ENCODE measurements at places on chromosomes 5 and 9. TPM values are rescaled to one million over a fixed set of nuclear protein-coding genes. Genes with fewer than 3 reads are reported as not detected.
A peak's percentile ranks its signal among the peaks of the same experiment; 100 is the strongest.

CDKN2A gene
- 1.2 TPM for total RNA-seq

GPR150 gene
- not detected for total RNA-seq

ZNF366 gene
- total RNA-seq = 3.7 TPM

CCL28 gene
- 0.46 TPM for total RNA-seq

DNA sequence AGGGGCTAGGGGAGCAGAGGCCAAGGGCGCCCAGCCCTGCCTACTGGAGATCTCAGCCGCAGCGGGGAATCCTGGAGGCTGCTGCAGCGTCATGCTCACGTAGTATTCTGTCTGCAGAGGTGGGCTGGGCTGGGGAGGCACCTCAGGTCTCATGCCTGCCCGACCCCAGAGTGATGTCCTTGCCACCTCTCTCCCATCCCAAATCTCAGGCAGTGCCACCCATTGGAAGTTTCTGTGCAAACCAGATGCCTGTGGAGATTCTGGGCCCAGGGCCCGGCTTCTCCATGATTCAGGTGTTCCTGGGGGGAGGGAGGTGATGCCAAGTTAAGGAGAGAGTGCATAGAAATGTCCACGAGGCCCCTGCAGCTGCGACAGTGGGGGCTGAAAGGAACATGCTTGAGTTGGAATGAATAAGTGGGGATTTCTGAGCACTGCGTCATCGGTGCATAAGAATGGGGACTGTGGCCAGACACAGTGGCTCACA, 72.0 kb downstream of the ANKRD33B start:
- no peak for DNase-seq

- no peak for DNase-seq
Measured at GRCh38 chr9:97475059-97475458, 26.4 kb upstream of the TMOD1 start.

- no peak for DNase-seq
Measured at GRCh38 chr5:175885813-175886212, 14.4 kb downstream of the CPLX2 start.

DNA sequence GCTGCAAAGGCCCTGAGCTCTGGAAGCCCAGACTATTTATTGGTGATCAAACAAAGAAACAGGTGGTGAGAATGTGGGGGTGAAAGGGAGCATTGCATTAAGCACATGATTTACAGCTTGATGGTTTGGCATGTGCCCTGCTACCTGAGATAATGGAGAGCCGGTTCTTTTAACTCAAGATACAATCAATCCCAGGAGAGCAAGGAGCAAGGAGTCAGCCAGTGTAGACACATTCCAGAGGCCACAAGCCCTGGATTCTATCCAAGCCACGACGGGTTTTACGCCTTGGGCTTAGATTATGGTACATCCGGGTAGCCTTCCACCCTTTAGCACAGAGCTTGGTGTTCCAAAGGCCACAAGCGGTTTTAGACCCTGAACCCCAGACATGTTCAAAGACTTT, 292.2 kb downstream of the CYLC2 start:
- DNase-seq = no peak

GRCh38 chr9:129769669-129770068, 16.8 kb upstream of the PTGES start:
- DNase-seq = no peak

DNA sequence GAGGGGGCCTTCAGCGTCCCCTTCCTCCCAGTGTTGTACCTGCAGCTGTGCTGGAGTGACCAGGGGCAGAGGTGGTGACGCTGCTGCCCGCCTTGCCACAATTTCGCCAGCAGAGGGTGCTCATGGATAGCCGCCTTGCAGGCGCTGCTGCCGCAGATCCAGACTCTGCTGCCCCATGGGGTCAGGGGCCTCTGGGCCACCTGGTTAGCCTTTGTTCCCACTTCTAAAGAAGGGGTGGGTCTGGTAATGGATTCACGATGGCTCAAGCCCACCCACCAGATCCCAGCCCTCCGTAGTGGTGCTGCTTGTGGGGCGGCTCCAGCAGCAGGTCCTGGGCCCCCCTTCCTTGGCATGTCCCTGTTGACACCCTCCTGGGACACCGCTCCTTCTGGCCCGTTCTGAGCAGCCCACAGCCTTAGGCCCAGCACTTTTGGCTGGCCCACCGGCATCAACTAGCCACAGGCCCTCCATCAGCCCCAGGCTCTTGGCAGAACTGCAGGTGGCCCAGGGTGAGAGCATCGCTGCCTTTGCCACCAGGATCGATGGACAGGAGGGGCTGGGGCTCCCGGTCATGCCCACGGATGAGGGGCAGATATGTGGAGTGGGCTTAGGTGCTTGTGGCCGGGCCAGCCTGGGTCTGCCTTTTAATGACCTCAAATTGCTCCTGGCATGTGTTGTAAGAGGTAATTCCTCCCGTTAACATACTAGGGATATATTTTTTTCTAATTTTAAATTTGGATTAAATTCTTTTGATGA, 57.2 kb downstream of the COL5A1 start:
- DNase-seq = peak; percentile 85

- DNase-seq = no peak
Measured at GRCh38 chr9:35070823-35071813, 1.3 kb downstream of the VCP start.

GRCh38 chr9:128005923-128006322, 25.1 kb upstream of the EEIG1 start:
- peak; percentile 78 for DNase-seq

DNA sequence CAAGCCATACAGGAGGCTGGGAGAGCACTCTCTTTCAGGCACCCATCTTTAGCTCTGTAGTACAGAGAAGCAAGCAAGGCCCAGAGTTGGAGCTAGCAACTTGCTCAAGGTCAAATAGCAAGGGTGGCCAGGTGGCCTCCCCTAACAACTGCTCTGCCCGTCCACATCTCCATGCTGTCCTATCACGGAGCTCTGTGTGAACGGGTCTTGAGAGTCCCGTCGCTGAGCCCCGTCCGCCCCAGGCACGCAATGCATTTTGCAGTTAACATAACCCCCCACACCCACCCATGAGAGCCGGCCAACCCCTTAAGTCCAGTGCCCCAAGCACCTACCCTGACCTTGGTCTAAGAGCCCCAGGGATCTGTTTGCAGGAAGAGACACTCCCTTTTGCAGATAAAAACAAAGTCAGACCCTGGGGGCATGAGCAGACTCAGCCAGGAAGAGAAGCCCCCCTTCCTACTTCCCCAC, 1.5 kb downstream of the RNF44 start:
- DNase-seq = no peak

GRCh38 chr5:14665949-14666348, 1.4 kb downstream of the OTULIN start:
- no peak for DNase-seq

GRCh38 chr5:4027088-4027734, 431.6 kb downstream of the IRX1 start:
- DNase-seq = no peak

DNA sequence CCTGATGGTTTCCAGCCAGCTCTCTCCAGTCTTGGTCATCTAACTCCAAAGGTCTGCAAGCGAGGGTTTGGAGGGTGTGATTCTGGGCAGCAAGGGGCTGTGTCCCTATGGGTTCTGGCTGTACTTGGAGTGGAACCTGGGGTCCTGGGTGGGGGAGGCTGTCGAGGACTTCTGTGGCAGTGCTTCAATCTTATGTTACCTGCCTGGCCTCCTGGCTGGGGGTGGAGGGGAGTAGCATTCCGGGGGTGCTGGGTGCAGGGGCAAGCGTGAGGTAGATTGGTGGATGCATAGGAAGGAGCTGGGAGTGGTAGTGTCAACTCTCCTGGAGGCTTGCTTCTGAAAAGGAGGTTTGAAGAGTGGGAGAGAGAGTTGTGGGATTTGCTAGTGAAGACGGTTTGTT, 143.4 kb downstream of the HSPA4 start:
- DNase-seq = no peak

GRCh38 chr5:172622091-172623046, 18.7 kb upstream of the NEURL1B start:
- DNase-seq = peak; percentile 69

- DNase-seq = no peak
Measured at GRCh38 chr5:119074419-119074818, 3.5 kb downstream of the DMXL1 start.

- no peak for DNase-seq
Measured at GRCh38 chr9:94817291-94818177, 91.0 kb downstream of the AOPEP start.

DNA sequence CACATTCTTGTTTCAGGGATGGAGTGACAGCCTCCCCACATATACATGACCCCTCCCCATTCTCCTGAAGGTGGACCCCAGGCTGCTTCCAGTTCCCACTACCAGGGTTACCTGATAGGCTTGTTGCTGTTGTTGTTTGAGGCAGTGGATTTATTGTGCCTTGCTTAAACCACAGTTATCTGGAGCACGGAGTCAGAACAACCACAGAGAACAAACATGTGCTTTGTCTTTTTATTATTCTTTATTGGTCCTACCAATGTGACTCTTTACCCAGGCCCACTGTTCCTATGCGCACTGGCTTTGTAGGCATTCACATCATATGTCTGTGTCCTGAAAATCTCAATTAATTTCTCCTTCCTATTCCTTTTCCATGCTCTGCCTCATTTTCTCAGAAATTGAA, 41.2 kb upstream of the IPPK start:
- no peak for DNase-seq

DNA sequence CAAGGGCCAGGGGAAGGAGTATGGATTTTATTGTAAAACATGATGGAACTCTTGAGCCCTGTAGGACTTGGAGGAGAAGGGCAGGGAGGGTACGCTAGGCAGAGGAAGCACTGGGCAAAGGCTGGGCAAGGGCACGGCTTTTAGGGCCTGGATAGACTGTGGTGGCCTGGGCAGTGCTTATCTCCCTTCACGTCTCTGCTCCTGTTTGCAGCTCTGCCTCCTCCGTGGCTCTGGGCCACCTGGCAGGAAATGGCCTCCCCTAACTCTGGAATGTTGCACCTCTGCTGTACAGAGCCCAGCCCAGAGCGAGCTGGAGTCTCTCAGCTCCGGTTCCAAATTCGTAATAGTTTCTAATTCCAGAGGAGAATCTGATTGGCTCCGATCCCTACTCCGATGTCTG, 12.2 kb upstream of the STC2 start:
- DNase-seq = no peak

- DNase-seq = no peak
Measured at GRCh38 chr9:92719028-92719647, 45.5 kb downstream of the BICD2 start.

DNA sequence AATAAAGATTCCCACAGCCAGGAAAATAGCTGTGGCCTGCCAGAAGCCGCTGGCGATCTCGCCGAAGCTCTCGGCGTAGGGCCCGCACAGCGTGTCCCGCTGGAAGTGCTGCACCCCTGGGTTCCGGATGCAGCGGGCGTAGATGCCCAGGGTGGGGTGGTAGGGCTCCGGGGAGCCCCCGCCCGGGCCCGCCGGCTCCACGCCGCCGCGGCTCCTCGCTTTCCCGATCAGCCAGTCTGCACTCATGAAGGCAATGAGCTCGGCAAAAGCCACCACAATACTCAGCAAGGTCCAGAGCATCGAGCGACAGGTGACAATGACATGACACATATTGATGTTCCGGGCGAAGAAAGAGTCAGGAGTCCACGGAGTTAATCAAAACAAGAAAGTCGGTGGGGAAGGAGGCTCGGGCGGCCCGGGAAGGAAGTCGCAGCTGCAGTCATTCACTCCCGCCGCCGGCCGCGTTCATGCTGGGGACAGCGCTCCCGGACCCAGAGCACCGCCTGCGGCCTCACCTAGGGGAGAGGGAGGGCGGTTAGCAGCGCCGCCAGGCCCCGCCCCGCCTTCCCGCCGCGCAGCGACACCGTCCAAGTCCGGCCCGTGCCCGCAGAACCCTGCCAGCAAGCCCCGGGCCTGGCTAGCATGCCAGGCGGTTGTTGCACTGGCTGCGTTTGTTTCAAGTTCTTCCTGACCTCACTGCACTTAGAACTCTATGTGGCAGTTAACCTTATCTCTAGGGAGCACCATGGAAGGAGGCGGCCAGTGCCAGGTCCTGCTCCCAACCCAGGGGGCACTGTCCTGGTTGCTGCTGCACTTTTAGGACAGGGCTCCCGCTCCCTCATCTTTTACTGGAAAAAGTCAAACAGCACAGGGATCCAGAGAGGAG, 138.4 kb downstream of the LHFPL2 start:
- peak; percentile 93 for DNase-seq

GRCh38 chr5:137144656-137145055, 354.5 kb downstream of the SPOCK1 start:
- DNase-seq = no peak

DNA sequence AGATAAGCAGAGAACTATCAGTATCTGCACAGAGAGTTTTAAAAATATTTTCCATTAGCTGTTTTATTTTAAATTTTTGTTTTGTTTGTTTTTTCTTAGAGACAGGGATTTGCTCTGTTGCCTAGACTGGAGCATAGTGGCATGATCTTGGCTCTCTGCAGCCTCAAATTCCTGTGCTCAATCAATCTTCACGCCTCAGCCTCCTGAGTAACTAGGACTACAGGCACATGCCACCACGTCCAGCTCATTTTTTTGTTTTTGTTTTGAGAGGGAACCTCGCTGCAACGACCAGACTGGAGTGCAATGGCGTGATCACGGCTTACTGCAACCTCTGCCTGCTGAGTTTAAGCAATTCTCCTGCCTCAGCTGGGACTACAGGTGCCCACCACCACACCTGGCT, 138.2 kb upstream of the LPAR1 start:
- no peak for DNase-seq

- no peak for DNase-seq
Measured at GRCh38 chr9:93809204-93809940, 145.8 kb downstream of the BARX1 start.

- DNase-seq = peak; percentile 44
Measured at GRCh38 chr5:1749346-1750124, 50.1 kb downstream of the MRPL36 start.
